ENCODE measurements at places on chromosomes 16 and 17.

DNA sequence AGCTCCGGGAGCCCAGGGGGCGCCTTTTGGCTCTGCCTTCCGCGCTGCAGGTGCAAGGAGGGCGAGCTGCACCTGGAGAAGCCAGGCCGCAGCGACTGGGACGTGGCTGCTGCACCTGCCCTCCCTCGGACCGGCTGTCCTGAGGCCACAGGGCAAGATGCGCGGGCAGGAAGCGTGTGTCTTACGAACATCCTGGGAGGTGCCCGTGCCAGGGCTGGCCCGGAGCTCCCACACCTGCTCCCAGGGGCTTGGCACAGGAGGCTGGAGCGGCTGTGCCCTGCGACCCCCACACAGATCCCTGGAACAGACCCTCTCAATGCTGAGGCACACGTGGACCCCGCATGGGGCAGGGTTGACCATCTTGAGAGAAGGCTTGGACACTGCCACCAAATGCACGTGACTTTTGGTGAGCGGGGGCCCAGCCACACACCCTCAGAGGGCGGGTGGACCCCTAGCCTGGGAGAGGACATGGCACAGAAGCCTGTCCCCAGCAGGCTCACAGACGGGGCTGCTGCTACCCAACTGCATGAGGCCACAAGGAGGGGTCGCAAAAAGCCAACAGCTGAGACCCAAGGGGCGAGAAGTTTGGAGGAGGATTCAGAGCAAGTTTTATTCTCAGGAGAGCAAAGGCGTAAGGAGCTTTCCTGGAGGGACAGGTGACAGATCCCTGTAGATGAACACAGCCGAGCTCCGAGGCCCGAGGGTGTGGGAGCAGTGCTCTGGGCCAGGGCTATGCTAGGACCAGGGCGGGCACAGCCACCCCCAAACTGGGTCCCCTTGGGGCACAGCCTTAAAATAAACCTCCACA lies 11.4 kb downstream of the NDUFAF8 start:
- no peak for DNase-seq

GRCh38 chr16:30365200-30365599 lies 5.1 kb downstream of the TBC1D10B start:
- DNase-seq: no peak

- no peak for DNase-seq
Observed at GRCh38 chr16:69049146-69049545, 56.3 kb upstream of the HAS3 start.

GRCh38 chr17:41004397-41004796 lies 4.5 kb downstream of the KRTAP3-1 start:
- DNase-seq: no peak

DNA sequence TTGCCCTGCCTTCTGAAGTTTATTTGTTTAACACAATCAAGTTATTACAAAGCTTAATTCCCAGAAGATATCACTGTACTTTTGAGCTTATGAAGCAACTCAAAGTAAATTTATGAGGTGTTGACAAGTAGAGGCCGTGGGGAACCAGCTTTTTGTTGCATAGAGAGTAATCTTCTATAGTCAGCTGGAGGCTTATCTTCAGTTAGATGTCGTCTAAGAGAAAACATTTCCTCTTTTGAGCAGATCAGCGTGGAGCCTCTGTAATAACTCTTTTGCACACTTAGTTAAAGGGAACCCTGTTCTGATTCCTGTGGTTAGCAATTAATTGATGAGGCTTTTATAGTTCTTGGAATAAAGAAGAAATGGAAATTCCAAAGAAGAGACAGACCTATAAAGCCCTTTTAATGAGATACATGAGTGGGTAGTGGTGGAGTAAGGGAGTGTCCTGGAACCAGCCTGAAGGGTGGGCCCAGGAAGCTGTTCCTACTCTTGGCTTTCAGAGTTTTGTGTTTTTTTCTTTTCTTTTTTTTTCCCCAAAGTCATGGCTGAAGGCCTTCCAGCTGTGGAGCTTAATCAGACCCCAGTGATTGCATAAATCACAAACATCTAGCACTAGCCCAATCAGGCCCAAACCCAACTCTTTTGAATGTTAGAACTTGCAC lies 28.9 kb upstream of the MAP3K14 start:
- peak; percentile 1 for DNase-seq

- DNase-seq: peak; percentile 76
Observed at GRCh38 chr17:45234641-45235415, 13.1 kb downstream of the FMNL1 start.

DNA sequence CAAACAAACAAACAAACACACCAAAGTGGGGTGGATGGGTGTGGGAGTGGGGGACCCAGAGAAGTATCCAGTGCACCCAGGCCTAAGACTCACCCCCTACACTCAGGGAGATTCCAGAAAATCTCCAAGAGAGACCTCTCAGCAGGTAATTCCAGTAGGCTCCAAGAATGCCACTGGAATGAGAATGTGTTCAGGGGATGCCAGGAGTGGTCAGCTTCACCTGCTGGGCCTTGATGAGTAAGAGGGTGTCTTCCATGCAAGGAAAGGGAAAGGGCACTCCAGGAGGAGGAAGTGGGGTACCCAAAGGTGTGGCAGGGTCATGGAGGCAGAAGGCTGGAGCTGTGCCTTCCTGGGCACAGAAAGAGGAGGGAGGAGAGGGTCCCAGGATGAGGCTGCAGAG lies 9.9 kb downstream of the CDH1 start:
- DNase-seq: no peak

- no peak for DNase-seq
Observed at GRCh38 chr17:46795379-46795952, 23.0 kb downstream of the WNT3 start.

- no peak for DNase-seq
Observed at GRCh38 chr17:38915639-38915995, 9.8 kb upstream of the LASP1NB start.

DNA sequence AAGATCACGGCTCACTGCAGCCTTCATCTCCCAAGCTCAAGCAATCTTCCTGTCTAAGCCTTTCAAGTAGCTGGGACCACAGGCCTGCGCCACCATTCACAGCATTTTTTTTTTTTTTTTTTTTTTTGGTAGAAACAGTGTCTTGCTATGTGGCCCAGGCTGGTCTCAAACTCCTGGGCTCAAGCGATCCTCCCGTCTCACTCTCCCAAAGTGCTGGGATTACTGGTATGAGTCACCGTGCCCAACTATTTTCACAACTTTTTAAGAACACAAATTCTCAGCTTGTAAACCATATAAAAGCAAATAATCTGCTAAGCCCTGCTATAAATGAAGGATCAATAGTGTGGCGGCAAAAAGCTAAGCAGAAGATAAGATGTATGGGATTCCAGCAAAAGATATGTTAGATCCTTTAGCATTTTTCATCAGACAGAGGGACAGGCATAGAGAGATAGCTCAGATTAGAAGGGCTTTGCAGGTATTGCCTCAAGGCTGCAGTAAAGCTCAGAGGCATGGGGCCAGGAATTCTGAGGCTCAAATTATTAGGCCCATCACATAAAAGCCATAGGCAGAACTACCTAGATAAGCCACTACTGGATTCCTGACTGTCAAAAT lies 55.1 kb downstream of the EMP2 start:
- DNase-seq: peak; percentile 82

- no peak for DNase-seq
Observed at GRCh38 chr16:83365166-83365565, 442.6 kb upstream of the HSBP1 start.

Measured in Caco-2 (cell line).